CD4-positive, alpha-beta T cell treated with Interleukin-12 subunit alpha and Interleukin-12 subunit beta, for 1 hour (primary cell): ENCODE measurements at places on chromosomes 6 and 20.
A peak's percentile ranks its signal among the peaks of the same experiment; 100 is the strongest.

DNA sequence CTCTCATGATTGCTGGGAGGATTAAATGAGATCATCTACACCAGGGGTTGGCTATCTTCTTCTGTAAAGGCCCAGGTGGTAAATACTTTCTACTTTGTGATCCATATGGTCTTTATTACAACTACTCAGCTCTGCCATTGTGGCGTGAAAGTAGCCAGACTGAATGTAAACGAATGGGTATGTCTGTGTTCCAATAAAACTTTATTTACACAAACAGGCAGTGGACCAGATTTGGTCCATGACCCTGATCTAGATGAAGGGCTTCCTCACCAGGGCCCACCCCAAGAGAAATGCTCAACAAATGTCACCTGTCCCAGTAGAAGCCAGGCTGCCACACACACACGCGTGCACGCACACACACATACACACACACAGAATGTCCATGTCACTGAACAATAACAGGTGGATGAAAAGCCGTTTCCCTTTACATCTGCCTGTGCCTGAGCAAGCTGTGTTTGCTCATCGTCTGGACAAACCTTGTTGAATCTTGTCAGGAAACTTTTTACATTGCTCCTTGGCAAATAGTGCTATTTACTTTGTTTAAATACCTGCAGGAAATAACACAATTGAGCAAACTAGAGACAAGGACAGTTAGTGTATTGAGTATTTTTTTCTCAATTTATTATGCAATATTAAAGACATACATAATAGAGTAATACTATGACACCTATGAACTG, 114.3 kb downstream of the EYA2 start:
- no peak for DNase-seq

GRCh38 chr20:6055981-6056569, 2.2 kb upstream of the LRRN4 start:
- DNase-seq = no peak

DNA sequence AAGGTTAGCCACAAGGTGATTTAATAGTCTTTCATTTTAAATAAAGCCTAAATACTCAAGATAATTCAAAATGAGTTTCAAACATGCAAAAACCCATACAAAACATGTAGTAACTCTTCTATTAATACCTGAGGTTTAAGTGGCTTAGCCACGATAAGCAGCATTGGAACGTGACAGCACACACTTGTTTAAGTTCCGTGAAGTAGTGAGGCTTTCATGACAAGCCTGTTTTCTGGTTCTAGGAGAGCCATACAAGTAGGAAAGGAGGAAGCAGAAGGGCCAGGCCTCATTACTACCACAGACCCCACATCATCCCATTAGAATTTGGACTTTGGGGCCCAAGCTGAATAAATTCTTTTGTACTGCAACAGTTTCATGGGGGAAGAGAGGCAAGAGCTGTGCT, 54.3 kb upstream of the PRND start:
- DNase-seq = no peak

GRCh38 chr6:35041086-35041861, 99.9 kb downstream of the TCP11 start:
- no peak for DNase-seq

DNA sequence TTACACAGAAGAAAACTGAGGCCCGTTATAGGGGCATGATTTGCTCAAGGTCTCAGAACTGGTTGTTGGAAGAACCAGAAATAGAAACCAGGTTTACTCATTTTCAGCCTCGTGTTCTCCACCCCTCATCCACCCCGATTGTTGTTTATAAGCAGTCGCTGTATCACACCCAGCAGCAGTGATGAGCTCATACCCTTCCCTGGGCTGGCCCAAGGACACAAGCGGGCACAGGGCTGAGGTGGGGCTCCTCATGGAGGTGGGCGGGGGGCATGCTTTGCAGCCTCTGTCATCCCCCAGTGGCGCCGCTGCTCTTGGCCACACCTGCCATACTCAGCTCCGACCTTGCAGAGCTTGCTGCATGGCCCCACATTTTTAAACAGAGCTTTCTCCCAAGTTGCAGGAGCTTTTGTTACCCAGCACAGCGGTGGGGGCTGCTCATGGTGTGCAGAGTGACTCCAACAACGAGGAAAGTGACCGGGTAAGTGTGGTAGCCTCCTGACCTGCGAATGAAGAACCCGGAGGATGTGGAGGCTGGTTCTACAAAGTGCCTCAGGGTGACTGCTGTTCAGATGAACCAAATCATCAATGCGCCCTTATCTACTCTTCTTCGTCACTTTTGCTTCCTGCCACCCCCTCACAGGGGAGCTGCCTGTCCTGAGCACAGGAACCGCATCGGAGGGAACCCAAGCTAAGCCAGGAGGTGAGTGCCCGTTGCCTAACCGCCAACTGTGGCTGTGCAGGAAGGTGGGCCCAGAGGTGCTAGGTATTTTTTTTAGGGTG, 43.6 kb upstream of the NKX2-2 start:
- DNase-seq = peak; percentile 50

DNA sequence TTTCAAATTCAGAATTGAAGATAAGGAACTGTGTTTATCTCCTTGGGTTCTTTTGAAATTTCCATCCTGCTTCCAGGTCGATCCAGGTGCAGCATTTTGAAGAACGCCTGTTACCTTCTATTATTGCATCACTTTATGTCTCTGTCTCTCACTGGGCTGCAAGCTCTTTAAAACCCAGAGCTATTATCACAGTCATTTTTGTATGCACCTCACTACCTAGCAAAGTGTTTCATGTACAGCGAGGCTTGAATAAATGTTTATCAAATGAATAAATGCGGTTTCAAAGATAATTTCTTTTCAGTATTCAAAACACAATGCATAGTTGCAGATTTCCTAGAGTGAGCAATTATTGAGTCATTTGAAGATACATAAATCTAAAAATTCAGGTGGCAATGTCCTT, 34.2 kb downstream of the GFOD1 start:
- no peak for DNase-seq

DNA sequence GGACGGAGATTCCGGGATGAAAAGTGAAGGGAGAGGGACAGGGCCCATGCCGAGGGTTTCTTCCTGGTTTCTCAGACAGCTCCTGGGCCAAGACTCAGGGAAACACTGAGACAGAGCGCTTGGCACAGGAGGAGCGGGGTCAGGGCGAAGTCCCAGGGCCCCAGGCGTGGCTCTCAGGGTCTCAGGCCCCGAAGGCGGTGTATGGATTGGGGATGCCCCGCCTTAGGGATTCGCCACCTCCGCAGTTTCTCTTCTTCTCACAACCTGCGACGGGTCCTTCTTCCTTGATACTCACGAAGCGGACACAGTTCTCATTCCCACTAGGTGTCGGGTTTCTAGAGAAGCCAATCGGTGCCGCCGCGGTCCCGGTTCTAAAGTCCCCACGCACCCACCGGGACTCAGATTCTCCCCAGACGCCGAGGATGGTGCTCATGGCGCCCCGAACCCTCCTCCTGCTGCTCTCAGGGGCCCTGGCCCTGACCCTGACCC, 55.0 kb upstream of the HLA-A start:
- peak; percentile 72 for DNase-seq

- no peak for DNase-seq
Observed at GRCh38 chr6:143406673-143407072, 43.8 kb downstream of the ADAT2 start.
